ENCODE measurements at places on chromosomes 2 and 18. TPM values are rescaled to one million over a fixed set of nuclear protein-coding genes. Genes with fewer than 3 reads are reported as not detected.

SCN7A gene
- total RNA-seq = 0.57 TPM

SIGLEC15 gene
- 0.19 TPM for total RNA-seq

CNDP1 gene
- total RNA-seq = 23.6 TPM

LINC00305 gene
- not detected for total RNA-seq

TANK gene
- 34.1 TPM for total RNA-seq

TTLL4 gene
- 8.2 TPM for total RNA-seq

C2orf81 gene
- 0.56 TPM for total RNA-seq

REV1 gene
- 13.9 TPM for total RNA-seq

SDC1 gene
- total RNA-seq = 260 TPM

POU3F3 gene
- not detected for total RNA-seq

PLEKHH2 gene
- 1.4 TPM for total RNA-seq

CD226 gene
- total RNA-seq = 1.5 TPM

NEURL3 gene
- 3.0 TPM for total RNA-seq

CEBPZ gene
- 13.3 TPM for total RNA-seq

SLC23A3 gene
- total RNA-seq = 1.6 TPM

OTX1 gene
- not detected for total RNA-seq

TYW5 gene
- total RNA-seq = 4.7 TPM

LOXHD1 gene
- total RNA-seq = not detected

HMSD gene
- total RNA-seq = 0.27 TPM

DTNA gene
- total RNA-seq = 1.2 TPM

SCYGR5 gene
- total RNA-seq = not detected

GKN2 gene
- not detected for total RNA-seq

NT5DC4 gene
- not detected for total RNA-seq

FZD7 gene
- total RNA-seq = 0.48 TPM

CCT7 gene
- total RNA-seq = 97.8 TPM

CNGA3 gene
- not detected for total RNA-seq

C2orf78 gene
- total RNA-seq = not detected

C2orf66 gene
- 1.1 TPM for total RNA-seq

CBLN2 gene
- total RNA-seq = not detected

CYS1 gene
- 0.34 TPM for total RNA-seq

DLX1 gene
- total RNA-seq = not detected

TCF23 gene
- total RNA-seq = not detected

MAB21L4 gene
- total RNA-seq = 5.9 TPM

GPBAR1 gene
- total RNA-seq = 0.56 TPM

IL36RN gene
- not detected for total RNA-seq

TMEM200C gene
- 1.3 TPM for total RNA-seq

GKN1 gene
- not detected for total RNA-seq

ACMSD gene
- total RNA-seq = 87.3 TPM

PCBP1 gene
- total RNA-seq = 220 TPM

CSRNP3 gene
- total RNA-seq = 0.37 TPM

FBLN7 gene
- 5.4 TPM for total RNA-seq
